ENCODE measurements at places on chromosomes 11 and 22.

DNA sequence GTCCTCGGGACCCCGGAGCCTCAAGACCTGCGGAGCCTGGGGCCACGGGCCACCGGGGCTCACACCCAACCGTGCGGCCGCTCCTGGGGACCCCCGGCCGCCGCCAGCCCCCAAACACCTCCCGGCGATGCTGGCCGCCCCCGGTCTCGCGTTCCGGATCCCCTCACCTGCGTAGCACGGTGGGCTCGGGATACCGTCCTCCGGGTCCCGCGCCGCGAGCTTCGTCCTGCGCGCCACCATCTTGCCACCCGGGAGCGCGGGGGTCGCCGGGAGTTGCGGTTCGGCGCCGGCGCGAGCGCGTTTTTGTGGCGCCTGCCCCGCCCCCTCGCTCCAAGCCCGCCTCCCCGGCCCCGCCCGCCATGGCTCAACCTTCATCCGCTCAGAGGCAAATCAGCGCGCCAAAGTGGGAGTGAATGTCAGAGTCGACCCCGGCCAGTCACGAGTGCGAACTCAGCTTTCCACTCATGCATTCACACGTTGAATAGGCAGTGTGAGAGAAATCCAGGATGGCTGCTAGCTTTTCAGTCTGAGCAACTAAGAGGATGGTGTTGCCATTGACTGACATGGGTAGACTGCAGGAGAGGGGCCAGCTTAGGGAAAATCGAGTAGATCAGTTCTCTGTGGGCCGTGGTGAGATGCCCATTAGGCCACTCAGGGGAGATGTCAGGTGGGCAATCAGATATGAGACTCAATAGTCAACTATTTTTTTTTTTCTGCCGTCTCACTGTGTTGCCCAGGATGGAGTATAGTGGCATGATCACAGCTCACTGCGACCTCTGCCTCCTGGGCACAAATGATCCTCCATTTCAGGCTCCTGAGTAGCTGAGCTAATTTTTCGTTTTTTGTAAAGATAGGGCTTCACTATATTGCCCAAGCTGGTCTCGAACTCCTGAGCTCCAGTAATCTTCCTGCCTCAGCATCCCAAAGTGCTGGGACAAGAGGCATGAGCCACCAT is 28.3 kb downstream of the SERHL2 start:
- H3K27ac ChIP-seq, result no peak overlapping the region
- no peaks in the 10 kb centered on the region for H3K27me3 ChIP-seq
- H3K4me1 ChIP-seq, result peaks cover 9% of the 10 kb centered on the region
- peaks cover 24% of the 10 kb centered on the region for H3K36me3 ChIP-seq

DNA sequence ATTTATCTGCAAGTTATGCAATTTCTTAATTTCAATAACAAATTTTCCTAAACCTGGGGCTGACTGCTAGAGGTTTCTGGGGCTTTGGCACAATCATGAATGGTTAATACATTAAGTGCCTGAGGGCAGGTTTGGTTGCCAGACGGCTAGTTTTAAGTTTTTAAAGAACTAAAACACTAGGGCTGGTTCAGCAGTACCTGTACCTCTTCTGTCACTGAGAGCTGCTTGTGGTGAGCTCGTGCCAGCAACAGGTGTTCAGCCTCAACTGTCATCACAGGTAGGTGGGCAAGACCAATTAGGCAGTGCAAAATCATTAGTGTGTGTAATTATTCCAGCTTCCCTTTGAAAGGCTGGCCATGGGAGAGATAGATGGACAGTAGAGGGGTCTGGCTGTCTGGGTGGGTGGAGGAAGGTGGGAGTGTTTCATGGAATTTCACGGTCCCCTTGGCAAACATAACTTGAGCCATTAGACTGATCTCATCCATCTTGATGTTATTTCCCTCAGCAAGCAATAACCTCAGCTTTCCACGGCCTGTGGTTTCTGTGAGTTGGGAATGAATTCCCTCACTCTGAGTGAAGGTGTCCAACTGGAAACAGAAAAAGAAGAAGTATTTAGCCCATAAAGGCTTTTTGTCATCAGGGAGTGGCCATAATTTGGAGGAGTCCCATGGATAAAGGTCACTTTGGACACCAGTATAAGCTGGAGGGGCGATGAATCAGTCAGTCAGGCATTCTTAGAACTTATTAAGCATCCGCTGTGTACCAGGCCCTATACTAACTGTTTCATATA is 114.8 kb downstream of the SNX19 start:
- DNase-seq, result no peak
- no peaks in the 10 kb centered on the region for H3K27me3 ChIP-seq
- H3K27ac ChIP-seq, result no peak overlapping the region
- H3K4me1 ChIP-seq, result no peaks in the 10 kb centered on the region

- no peak overlapping the region for H3K4me3 ChIP-seq
- H3K4me1 ChIP-seq, result peaks cover 7% of the 10 kb centered on the region
- DNase-seq, result no peak
- no peaks in the 10 kb centered on the region for H3K27me3 ChIP-seq
Observed at GRCh38 chr11:76673176-76674142, 2.9 kb upstream of the LRRC32 start.

DNA sequence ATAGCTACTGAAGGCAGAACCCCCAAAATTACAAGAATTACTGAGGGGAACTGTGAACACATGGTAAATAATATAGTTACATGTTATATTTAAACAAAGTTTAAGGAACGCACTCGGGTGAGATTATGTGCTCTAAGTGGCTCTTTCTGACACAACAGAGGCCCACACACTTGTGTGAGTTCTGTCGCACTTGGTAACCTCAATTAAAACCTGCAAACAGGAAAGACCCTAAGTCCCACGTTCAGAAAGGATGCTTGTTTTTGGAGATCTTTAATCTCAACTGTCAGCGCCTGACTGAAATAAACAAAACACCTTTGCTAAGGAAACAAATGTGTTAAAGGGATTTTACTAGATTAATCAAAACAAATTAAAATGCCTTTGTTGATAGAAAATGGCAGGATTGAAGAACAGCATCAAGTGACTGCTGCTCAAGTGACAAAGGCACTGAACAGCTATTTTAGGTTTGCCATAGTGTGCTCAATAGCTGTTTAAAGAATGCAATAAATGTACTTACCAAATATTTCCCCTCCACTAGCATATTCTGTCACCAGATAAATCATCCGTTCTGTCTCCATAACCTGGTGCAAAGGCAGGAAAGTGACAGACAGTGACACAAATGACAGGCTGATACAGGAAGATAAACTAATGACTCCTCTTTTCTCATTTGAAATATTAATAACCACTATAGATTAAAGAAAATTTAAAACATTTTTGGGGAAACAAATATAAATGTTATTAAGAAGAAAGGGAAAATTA is 116.3 kb upstream of the APOA1 start:
- peaks cover 32% of the 10 kb centered on the region for H3K36me3 ChIP-seq
- DNase-seq, result no peak
- no peaks in the 10 kb centered on the region for H3K27me3 ChIP-seq
- no peak overlapping the region for H3K27ac ChIP-seq

DNA sequence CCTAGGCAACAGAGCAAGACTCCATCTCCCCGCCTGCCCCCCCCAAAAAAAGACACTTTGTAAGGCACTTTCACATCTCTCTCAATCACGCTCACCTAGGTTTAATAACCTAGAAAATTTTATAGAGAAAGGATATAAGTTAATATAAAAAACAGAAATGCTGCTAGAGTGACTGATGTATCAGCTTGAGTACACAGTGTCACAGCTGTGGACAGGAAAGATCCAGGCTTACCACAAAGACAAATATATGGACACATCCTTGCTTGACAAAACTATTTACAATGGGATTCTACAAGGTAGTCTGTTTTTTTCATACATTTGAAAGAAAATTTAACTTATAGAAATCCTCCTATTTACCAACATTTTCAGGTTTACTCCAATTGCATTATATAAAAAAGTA is 96.7 kb downstream of the ABTB2 start:
- H3K4me1 ChIP-seq, result peaks cover 14% of the 10 kb centered on the region
- no peaks in the 10 kb centered on the region for H3K27me3 ChIP-seq
- H3K36me3 ChIP-seq, result no peaks in the 10 kb centered on the region
- no peak overlapping the region for H3K27ac ChIP-seq
